ENCODE measurements at places on chromosomes 11 and 22. TPM values are rescaled to one million over a fixed set of nuclear protein-coding genes. Genes with fewer than 3 reads are reported as not detected.

The NPTXR gene
- 6.9 TPM for total RNA-seq

- no peak for DNase-seq
Measured at GRCh38 chr11:88104408-88104807, 70.8 kb downstream of the RAB38 start.

- DNase-seq: no peak
Measured at GRCh38 chr11:95522874-95523273, 266.7 kb downstream of the FAM76B start.

GRCh38 chr11:62747475-62748160 is 6.3 kb downstream of the ZBTB3 start:
- DNase-seq: no peak

DNA sequence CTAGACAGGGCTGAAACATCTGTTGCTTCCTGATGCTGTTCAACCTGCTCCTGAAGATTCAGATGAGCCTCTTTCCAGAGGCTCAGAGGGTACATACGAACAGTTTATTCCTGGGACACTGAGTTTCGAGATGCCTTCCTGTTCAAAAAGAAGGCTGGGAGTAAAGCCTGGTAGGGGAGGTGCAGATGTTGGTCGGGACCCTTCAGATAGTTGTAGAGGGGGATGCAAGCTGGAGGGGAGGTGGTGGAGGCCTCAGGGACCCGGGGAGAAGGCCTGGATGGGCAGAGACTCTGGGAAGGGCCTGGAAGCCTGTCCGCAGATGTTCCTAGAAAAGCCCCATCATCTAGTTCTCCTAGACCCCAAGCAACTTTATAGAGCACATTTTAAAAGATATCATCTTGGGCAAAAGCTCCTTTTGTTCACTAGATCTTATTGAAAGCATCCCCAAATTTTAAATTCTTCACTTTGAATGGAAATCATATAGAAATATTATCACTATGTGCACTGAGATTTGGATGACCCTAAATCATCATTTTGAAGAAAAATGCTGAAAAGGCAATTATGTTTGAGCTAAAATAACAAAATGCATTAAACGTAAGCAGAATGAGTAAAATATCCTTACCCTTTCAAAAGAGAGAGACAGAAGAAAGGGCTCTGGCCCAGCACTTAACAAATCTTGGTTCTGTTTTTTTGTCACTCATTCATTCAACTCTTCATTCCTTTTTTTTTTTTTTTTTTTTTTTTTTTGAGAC is 41.2 kb downstream of the RTL6 start:
- no peak for DNase-seq

- DNase-seq: no peak
Measured at GRCh38 chr11:70729949-70730348, 331.6 kb downstream of the CTTN start.

The VPREB3 gene
- not detected for total RNA-seq

The BTG4 gene
- total RNA-seq: not detected

DNA sequence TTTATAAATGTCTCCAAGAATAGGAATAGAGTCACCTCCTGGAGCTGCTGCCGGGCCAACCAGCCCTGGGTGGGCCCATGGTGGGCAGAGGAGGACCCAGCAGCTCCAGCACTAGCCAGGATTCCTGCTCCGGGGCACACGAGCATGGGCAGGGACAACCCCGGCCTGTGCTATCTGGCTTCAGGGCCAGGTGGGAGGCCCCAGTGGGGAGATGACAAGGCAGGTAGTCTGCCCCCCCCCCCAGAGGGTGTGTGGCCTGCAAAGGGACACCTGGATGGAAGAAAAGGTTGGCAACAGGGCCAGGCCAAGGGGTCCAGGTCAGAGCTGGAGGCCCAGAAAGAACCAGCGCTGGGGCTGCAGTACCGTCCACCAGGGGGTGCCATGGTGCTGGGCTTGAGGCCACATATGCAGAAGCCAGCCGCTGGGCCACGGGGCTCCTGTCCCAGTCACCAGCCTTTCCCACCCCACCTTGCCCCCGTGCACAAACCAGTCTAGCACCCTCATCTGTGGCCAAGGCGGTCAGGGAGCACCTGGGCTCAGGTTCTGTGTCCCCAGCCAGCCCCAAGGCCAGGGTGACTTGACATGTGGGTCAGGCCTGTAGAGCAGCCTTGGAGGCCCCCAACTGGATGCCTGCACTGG is 3.4 kb downstream of the TSPAN32 start:
- peak; percentile 82 for DNase-seq

GRCh38 chr22:32317524-32317923 is 40.1 kb upstream of the RFPL3 start:
- DNase-seq: no peak

- DNase-seq: no peak
Measured at GRCh38 chr11:3971756-3972404, 116.4 kb downstream of the STIM1 start.

The HORMAD2 gene
- total RNA-seq: 0.43 TPM

GRCh38 chr22:31139866-31140716 is at the start of gene PLA2G3:
PLA2G3 (minus strand) TSS chr22:31140508; CDS start chr22:31140354, 154 bp downstream.
- no peak for DNase-seq

DNA sequence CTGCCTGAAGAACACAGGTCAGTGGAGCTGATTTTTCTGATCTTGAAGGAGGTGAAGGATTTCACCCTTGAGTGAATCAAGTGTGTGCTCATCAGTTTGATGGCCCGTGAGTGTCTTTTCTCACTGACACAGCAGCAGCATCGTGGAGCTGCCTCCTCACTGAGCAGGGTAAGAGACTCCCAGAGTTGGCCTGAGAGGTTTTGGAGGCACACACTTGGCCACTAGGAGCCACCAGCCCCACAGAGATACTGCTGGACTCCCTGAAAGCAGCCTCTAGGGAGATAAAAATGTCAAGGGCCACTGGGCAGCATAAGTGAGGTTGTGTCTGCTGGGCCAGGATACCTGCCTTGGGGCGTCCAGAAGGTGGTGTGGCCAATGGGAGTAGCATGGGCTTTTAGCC is 245.4 kb downstream of the GRIK4 start:
- no peak for DNase-seq

GRCh38 chr22:33565580-33565995 is 354.7 kb downstream of the LARGE1 start:
- DNase-seq: no peak
